ENCODE measurements at places on chromosomes 2 and 18.

- DNase-seq: no peak
These were observed 111.1 kb downstream of the PXDN start for GRCh38 chr2:1633092-1633671.

GRCh38 chr2:170044751-170045478 is 133.0 kb upstream of the MYO3B start:
- no peak for DNase-seq

DNA sequence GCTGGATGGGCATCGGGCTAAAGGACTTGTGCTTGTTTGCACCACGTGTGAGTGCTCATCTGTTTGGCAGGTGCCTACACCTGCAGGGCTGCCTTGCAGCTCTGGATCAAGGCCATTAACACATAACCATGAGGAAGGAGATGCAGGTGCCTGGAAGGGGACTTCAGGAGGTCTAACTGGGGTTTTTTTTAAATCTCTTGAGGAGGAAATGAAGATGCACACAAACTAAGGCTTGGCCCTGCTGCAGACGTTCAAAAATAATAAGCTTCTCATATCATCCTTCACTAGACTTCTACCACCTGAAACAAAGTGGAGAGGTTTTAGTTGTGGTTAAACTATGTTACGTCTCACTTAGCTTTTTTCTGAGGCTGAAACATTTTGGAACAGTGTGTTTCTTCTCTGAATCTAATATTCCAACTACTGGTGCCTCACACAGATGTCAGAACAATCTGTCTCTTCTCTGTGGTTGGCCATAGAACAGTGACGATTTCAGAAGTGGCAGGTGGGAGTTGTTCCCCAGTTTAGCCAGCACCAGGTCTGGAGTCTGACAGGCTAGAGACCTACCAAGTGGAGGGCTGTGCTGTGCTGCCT is 36.5 kb downstream of the BCL2L11 start:
- no peak for DNase-seq

- no peak for DNase-seq
These were observed 1.5 kb downstream of the PELI1 start for GRCh38 chr2:64142741-64143168.

DNA sequence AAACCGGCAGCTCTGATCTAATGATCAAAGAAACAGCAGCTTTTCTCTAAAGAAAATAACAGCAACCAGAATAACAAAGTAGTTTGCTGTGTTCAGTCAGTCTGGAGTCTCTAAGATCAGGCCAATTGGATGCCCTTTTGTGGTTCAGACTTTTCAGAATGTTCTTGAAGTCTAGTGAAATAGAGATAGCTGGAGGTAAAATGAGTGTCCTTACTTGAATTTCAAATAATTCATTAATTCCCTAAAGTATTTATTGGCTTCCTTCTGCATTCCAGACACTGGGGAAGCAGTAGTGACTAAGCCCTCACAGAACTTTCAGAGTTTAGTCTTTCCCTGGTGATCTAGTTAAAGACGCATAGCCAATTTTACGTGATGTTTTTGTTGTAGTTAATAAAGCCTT is 58.7 kb downstream of the C18orf54 start:
- DNase-seq: no peak

- DNase-seq: no peak
These were observed 1.9 kb downstream of the PIEZO2 start for GRCh38 chr18:11147371-11147951.

DNA sequence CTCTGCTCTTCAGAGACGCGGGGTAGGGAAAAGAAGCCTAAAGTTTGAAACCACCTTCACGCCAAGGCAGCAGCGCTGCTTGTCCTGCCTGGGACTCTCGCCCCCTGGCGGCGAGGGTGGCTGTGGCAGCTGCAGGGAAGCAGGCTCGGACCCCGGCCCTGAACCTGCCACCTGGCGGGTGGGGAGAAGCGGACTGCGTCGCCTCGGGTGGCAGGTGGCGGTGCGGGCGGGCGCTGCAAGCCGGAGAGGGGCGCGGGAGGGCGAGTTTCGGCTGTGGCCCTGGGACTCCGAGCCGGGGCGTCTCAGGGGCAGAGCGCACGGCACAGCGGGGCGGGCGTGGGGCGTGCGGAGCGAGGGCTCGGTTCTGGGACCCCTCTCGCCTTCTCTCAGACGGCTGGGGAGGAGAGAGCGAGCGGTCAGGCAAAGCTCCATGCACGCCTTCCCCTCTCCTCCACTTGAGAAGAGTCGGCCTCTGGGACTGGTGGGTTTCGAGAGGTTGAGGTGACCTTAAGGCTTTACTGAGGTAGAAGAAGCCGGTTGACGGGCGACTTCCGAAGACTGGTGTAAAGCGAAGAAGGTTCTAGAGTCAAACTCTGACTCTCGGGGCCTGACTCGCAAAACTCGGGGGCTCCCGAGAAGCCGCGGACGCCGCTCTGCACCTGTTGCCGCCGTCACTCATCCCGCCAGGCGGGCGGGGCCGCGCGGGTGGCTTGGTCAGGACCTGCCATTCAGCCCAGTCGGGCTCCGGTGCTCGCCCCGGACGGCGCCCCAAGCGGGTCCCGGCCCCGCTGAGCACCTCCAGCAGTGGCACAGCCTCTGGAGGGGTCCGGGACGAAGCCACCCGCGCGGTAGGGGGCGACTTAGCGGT is 1.1 kb upstream of the BOLL start:
- DNase-seq: no peak

GRCh38 chr2:209577376-209578357 is 153.8 kb downstream of the MAP2 start:
- DNase-seq: peak; percentile 1

GRCh38 chr2:28628506-28628905 is 123.1 kb upstream of the PPP1CB start:
- no peak for DNase-seq

DNA sequence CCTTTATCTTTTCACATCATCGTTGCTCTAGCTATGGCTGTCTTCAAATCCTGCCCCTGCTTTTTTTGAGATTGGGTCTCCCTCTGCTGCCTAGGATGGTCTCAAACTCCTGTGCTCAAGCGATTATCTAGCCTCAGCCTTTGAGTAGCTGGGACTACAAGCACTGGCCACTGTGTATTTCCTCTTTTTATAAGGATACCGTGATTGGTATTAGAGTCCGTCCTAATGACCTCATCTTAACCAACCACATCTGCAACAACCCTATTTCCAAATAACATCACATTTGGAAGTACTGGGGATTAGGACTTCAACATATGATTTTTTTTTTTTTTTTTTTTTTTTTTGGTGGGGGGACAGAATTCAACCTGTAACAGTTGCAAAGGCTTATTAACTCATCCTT is 9.1 kb downstream of the RESP18 start:
- no peak for DNase-seq

Measured in HS-27A (cell line).